Omental fat pad (tissue), 4 donors: ENCODE measurements at places on chromosomes 6 and 20.

DNA sequence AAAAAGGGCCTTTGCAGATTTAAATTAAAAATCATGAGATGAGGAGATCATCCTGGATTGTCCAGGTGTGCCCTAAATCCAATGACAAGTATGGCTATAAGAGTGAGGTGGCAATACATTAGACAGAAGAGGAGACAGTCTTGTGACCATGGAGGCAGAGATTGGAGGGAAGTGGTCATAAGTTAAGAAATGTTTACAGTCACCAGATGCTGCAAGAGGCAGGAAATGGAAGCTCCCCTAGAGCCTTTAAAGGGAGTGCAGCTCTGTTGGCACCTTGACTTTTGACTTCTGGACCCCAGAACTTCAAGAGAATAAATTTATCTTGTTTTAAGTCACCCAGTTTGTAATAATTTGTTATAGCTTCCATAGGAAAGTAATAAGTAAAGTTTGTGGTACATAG lies 61.1 kb downstream of the HMGN3 start:
- no peak for DNase-seq

- no peak for DNase-seq
Observed at GRCh38 chr20:52996658-52997057, 24.5 kb downstream of the TSHZ2 start.

- no peak for DNase-seq
Observed at GRCh38 chr6:108546079-108547049, 14.4 kb upstream of the FOXO3 start.

- no peak for DNase-seq
Observed at GRCh38 chr20:9590189-9590588, 75.8 kb downstream of the LAMP5 start.

DNA sequence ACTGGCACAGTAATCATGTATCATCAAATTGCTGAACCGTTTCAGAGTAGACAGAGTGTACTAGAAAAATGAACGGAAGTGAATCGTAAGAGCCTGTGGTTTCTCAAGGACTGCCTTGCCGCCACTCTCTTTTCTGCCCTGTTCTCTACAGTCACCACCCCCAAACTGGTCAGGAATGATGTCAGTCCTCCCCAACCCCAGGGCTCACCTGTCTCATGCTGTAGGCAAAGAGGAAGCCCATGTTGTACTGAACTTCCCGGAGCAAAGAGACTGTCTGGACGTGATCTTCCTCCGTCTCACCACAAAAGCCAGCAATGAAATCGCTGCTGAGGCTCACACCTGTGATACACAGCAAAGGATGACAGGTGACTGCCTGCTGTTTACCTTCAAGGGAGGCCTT lies 31.0 kb downstream of the CDK5RAP1 start:
- DNase-seq: no peak

GRCh38 chr6:45584127-45584526 lies 206.4 kb upstream of the SUPT3H start:
- DNase-seq: no peak

- no peak for DNase-seq
Observed at GRCh38 chr6:118784641-118785164, 109.2 kb upstream of the ASF1A start.

- DNase-seq: no peak
Observed at GRCh38 chr6:70996106-70996505, 39.2 kb upstream of the B3GAT2 start.

- DNase-seq: no peak
Observed at GRCh38 chr6:142530566-142530965, 228.8 kb downstream of the ADGRG6 start.
